ENCODE measurements at places on chromosomes 11 and 22.

DNA sequence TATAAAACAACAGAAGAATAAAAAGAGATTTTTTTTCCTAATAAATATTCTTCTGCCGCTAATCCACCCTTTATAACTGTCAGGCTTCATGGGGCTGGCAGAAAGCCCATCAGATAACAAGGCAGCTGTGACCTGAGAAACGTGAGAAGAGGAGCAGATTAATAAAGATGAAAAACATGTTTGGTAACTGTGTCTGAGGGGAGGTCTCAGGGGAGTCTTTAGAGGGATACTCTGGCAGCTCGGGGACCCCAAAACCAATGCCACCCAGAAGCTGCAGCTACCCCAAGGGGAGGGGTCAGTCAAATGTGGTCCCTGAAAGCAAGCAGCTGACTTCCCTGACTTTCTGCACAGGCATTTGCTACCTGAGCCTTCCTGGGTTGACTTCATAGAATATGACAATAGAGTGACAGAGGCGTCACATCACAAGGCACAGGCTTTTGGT is 48.4 kb upstream of the POU2AF1 start:
- H3K4me1 ChIP-seq, result peaks cover 15% of the 10 kb centered on the region
- no peak for DNase-seq
- peaks cover 2% of the 10 kb centered on the region for H3K27me3 ChIP-seq
- H3K36me3 ChIP-seq, result no peaks in the 10 kb centered on the region

DNA sequence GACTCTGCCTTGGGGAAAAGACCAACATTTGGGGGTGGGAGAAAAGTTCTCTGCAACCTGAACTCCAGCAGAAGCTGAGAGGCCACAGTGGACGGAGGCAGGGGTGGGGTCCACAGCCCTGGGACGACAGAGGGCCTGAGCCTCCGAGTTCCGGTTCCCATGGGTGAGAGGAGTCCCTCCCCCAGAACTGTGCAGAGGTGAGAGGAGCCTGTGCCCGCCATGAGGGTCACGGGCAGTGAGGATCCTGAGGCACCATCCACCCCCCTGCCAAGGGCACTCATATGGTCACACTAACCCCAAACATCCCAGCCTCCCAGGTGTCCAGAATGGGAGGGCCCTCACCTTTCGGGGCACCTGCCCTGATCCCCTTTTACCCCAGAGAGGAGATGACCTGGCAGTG is 30.5 kb downstream of the KIAA0930 start:
- no peak overlapping the region for H3K27ac ChIP-seq
- H3K4me1 ChIP-seq, result peaks cover 20% of the 10 kb centered on the region
- H3K4me3 ChIP-seq, result no peak overlapping the region
- H3K27me3 ChIP-seq, result no peaks in the 10 kb centered on the region

- peak overlapping the region; percentile 80 for H3K27ac ChIP-seq
- DNase-seq, result no peak
- H3K27me3 ChIP-seq, result no peaks in the 10 kb centered on the region
- H3K4me3 ChIP-seq, result peak overlapping the region; percentile 89
- H3K4me1 ChIP-seq, result peaks cover 52% of the 10 kb centered on the region
Observed at GRCh38 chr22:20857838-20858614, 585 bp downstream of the PI4KA start.

DNA sequence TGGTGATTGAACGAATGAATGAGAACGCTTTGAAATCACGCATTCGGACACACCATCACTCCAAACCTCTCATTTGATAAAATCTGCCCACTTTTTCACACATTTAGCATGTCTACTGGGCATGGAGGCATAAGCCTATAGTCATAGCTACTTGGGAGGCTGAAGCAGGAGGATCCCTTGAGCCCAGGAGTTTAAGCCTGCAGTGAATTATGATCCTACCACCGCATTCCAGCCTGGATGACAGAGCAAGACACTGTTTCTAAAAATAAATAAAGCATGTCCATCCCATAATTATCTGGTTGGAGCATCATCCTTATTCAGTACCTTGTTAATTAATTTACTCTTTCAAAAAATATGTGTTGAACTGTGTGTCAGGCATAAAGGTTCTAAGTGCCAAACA is 3.3 kb upstream of the PICALM start:
- H3K27ac ChIP-seq, result no peak overlapping the region
- H3K4me1 ChIP-seq, result peaks cover 21% of the 10 kb centered on the region
- H3K27me3 ChIP-seq, result no peaks in the 10 kb centered on the region
- DNase-seq, result no peak
- H3K36me3 ChIP-seq, result peaks cover 14% of the 10 kb centered on the region

DNA sequence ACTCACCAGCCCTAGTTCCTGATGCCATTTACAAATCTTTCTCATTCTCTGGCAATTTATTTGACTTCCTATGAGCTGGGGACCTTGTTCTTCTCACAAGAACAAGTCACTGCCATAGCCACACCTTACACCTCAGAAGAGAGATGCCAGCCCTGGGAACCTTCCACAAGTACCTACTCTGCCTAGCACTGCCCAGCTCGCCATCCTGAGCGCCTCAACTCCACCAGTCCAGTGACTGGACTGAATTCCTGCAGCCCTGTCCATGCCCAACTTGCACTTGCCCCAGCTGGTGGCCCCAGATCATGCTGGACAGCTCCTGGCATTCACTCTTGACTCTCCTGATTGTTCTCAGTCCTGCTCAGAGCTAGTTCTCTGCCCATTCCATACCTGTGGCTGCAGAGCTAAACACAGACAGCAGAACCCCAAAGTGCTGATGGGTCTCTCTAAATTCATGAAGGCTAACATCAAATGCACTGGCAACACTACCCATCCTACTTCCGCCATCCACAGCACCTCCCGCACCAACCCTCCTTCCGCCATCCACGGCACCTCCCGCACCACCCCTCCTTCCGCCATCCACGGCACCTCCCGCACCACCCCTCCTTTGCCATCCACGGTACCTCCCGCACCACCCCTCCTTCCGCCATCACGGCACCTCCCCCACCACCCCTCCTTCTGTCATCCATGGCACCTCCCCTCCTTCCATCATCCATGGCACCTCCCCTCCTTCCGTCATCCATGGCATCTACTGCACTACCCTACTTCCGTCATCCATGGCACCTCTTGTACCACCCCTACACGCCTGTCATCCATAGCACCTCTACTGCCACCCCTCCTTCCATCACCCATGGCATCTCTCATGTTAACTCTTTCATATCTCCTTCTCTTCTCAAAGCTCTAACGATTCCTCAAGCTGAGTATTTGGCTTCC is 23.6 kb upstream of the SLC25A1 start:
- H3K4me1 ChIP-seq, result no peaks in the 10 kb centered on the region
- no peaks in the 10 kb centered on the region for H3K36me3 ChIP-seq
- no peak overlapping the region for H3K4me3 ChIP-seq
- peaks cover 3% of the 10 kb centered on the region for H3K27me3 ChIP-seq
- no peak for DNase-seq

DNA sequence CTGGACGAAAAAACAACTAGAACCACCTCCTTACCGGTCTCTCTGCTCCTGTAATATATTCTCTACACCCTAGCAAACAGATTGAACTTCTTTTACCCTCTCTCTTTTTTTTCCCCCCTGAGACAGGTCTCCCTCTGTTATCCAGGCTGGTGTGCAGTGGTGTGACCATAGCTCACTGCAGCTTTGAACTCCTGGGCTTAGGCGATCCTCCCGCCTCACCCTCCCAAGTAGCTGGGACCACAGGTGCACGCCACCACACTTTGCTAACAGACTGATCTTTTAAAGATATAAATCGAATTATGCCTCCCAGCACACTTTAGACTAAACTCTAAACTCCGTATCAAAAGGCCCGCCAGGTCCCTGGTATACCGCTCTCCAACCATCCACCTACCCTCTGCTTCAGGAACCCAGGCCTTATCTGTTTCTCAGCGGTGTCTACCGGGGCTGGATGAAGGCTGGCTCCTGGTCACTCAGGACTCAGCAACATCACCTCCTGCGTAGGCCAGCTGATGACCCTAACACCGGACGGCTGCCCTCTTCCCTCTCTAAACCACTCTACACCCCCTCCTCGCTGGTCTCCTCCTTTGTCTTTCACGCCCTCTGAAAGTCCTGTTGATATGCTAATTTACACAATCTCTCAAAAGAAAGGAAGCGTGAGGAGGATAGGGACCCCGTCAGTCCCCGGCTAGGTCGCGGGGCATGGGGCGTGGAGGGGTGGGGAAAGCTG is 745 bp downstream of the C22orf39 start:
- peaks cover 49% of the 10 kb centered on the region for H3K36me3 ChIP-seq
- H3K4me1 ChIP-seq, result peaks cover 33% of the 10 kb centered on the region
- H3K27ac ChIP-seq, result peak overlapping the region; percentile 87

- H3K36me3 ChIP-seq, result no peaks in the 10 kb centered on the region
- no peak overlapping the region for H3K27ac ChIP-seq
- H3K27me3 ChIP-seq, result peaks cover 4% of the 10 kb centered on the region
- H3K4me3 ChIP-seq, result no peak overlapping the region
Observed at GRCh38 chr11:121715405-121715804, 262.6 kb upstream of the SORL1-AS1 start.

DNA sequence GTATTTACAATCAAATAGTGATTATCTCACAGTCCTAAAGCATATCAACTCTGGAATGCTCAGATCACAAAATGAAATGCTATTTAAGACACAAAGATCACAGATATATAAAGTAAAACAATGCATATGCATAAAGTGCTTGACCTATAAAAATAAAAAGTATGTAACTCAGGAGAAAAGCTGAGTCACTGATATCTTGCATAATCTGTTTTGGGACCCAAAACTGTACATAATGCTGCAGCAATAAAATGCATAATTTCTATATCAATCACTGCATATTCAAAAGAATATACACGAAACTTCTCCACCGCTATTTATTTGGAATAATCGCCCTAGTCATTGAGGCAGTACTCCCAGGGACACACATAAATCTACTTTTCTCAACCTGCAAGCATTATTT is 34.9 kb upstream of the GRIA4 start:
- no peaks in the 10 kb centered on the region for H3K27me3 ChIP-seq
- no peaks in the 10 kb centered on the region for H3K4me1 ChIP-seq
- H3K4me3 ChIP-seq, result no peak overlapping the region
- DNase-seq, result no peak

DNA sequence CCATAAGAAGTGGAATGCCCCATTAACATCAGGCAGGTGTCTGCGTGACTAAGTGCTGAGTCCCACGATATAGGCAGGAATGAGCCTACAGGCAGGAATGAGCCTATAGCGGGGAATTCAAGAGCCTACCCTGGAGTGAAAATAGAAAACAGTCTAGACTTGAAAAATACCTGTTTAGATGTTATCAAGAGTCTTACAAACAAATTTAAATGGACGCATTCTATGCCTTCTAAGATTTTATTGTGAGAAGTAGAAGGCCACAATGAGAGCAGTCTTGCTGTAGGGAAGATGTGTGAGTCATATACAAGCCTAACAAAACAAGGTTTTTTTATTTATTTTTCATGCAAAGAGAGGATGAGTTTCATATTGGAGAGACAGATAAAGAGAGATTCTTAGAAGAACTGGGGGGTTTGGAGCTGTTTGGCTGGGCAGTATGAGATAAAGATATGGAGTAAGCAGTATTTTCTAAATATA is 200.8 kb upstream of the ZC3H12C start:
- no peak overlapping the region for H3K27ac ChIP-seq
- DNase-seq, result no peak
- no peaks in the 10 kb centered on the region for H3K36me3 ChIP-seq
- peaks cover 18% of the 10 kb centered on the region for H3K27me3 ChIP-seq
- no peaks in the 10 kb centered on the region for H3K4me1 ChIP-seq
- H3K4me3 ChIP-seq, result no peak overlapping the region

DNA sequence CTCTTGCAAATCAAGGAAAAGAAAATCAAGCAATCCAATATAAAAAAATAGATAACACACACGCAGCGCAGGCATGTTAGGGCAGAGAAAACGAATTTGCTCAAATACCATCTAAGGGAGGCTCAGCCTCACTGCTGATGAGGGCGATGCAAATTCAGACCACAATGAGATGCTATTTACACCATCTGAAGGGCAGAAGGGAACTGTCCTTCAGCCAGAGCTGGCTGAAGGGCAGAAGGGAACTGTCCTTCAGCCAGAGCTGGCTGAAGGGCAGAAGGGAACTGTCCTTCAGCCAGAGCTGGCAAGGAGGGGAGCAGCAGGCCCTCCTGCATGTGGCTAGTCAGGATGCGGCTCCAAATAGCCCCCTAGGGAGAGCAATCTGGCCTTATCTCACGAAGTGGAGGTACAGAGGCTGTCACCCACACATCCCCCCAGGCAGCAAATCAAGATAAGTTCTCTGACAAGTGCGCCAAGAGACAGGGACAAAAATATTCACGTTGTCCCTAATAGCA is 7.6 kb upstream of the SLC39A13 start:
- H3K4me1 ChIP-seq, result peaks cover 40% of the 10 kb centered on the region
- DNase-seq, result no peak
- peak overlapping the region; percentile 95 for H3K27ac ChIP-seq
- H3K27me3 ChIP-seq, result no peaks in the 10 kb centered on the region
- H3K4me3 ChIP-seq, result peak overlapping the region; percentile 88

DNA sequence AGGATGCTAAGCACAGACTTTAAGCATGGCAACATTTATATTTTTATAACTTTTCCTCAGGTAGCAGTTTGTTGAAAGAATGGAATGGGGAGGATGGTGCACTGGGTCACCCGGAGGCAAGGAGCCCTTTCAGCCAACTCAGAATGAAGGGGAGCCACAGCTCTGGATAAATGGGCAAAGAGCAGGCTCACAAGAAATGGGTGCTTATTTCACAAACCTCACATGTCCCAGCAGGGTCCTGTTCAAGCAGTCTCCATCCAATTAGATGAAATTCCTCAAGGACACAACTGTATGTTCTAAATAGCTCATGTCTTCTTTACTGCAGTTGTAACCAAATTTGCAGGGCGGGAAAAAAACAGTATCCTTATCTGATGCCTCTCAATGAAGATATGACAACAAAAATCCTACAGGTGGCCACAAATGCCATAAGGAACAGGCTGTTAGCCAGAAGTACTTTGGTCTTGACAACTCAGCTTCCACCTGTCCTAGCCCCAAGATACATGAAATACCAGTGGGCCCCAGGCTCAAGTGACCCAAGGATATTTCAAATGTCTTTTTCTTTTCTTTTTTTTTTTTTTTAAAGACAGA is 48.2 kb downstream of the MAPK1 start:
- no peaks in the 10 kb centered on the region for H3K27me3 ChIP-seq
- H3K4me3 ChIP-seq, result no peak overlapping the region
- DNase-seq, result no peak
- peaks cover 8% of the 10 kb centered on the region for H3K36me3 ChIP-seq

DNA sequence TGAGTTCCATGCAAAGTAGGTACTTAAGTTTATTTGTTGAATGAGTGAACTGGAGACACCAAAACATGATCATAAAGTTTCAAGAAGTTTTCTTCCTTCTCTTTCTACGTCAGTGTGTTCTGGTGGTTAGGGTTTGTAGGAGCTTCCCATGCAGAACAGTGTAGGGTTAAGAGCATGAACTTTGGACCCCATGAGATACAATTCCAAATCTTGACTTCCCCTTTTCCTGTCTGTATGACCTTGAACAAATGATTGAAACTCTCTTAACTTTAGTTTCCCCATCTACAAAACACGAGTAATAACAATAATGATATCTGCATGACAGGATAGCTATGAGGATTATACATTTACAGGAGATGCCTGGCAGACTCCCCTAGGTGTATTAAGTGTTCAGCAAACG is 41.0 kb upstream of the TENM4 start:
- H3K27ac ChIP-seq, result peak overlapping the region; percentile 59
- H3K27me3 ChIP-seq, result no peaks in the 10 kb centered on the region
- no peak overlapping the region for H3K4me3 ChIP-seq

Measured in activated B cell treated with CpG ODN at 0.5 μM for 24 hours (primary cell).